ENCODE measurements at places on chromosomes 6 and 20.

DNA sequence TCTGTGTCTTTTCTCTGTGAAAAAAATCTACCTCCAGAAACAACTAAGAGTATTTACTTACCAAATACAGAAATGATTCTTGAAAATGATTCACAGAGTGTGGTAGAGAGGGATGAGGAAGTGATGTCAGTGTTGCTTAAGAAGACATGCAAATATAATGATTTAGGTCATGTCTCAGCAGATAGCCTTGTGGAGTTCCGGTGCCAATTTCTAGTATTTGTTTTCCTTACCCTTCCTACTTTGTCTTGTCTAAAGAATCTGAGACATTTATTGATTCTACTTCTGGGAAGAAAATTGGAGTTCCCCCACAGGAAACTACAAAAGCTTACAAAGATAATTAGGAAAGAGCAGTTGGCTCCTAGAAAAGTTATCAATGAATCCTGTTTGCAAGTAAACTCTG, 68.8 kb downstream of the GJA1 start:
- DNase-seq: no peak

DNA sequence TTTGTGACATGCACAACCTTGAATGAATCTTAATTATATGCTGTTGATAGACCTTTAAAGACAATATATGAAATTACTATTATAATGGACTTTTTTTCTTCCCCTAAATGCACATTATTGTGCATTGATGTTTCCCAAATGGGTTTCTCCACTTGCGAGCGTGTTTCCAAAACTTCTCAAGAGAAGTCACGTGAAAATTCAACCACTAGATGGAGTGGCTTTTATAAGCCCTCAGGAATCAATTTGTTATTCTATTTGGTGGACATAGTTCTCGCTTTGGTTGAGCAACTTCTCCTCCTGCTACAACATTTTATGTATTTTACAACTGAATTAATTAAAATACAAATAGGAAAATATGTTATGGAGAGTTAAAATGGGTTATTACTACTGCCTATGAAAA, 9.0 kb downstream of the CNR1 start:
- DNase-seq: no peak

DNA sequence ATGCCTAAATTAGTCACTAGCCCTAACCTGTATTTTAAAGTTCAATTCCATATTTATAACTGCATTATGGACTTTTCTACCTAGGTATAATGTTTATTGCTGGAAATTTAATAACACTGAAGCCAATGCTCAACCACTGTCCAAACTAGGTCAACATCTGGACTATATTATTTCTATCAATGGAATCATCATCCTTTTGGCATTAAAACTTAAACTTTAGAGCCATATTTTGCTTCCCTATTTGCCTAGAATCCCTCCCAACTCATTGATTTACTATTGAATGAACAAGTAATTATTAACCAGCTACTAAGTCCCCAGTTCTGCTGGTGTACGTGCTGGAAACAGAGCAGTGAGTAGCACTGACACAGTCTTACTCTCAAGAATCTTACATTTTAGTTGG, 291.7 kb upstream of the SPTLC3 start:
- DNase-seq: no peak

GRCh38 chr20:44135012-44135412, 52.0 kb downstream of the JPH2 start:
- DNase-seq: no peak

DNA sequence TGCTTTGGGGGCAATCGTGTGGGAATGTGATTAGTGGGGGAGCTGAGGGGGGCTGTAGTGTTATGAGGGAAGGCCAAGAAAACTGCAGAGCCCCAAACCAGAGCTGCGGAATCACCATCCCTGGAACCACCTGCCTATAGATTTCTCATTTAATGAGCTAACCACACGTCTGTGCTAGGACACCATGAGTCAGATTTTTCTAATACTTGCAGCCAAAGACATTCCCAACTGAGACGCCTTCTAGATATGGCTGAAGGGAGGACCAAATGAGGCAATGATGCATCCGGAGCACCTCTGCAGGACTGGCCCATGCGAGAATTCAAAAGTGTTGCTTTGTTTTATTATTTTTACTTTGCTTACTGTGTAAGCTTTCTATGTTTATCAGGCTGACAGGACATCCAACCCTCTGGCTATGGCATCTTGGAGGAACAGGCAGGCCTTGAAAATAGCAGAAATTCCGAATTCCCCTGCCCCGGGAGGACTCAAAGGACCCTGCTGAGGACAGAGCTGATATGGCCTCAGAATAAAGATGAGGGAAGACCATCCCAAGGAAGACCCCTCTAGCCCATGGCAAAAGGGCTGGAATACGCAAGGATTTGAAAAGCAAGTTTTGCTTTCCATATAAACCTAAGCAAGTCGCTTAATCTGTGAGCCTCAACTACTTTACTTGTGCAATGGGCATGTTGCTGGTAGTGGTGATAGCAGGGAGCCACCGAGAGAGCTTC, 3.1 kb upstream of the PTGIS start:
- DNase-seq: no peak

GRCh38 chr6:109514946-109515345, 31.9 kb upstream of the ZBTB24 start:
- DNase-seq: no peak

All from NCI-H1417 treated with DMSO at 0.1 percent for 48 hours (cell line).